ENCODE measurements at places on chromosomes 7 and 10.
A peak's percentile ranks its signal among the peaks of the same experiment; 100 is the strongest.

- DNase-seq = no peak
Observed at GRCh38 chr10:113047963-113048781, 98.1 kb downstream of the TCF7L2 start.

DNA sequence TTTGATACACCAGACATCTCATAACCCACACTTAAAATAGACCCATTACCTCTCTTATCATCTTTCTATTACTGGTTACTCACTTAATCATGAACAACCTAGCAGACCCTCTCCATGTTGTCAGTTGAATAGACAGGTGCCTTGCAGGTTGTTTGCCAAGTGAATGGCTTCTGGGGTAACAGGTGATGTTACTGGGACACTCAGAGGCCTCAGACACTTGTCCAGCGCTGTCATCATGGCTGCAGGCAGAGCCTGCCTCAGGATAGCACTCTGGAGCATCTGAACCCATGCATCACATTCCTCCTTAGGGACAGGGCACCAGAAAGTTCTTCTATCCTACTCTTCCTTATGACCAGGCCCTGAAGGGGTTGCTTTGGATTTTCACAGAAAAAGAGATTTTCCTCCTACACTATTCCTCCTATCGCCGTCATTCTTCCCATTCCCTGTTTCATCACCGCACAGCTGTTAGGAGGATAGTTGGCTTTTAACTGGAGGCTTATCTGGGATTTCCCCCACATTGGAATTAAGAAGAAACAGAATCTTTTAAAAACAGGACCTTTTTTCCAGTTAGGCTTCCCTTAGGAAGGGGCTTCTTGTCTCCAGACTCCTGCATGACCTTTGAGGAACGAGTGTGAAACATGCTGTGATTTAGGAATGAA lies 182.1 kb downstream of the VTI1A start:
- no peak for DNase-seq

- DNase-seq = no peak
Observed at GRCh38 chr10:97116462-97117162, 69.1 kb downstream of the SLIT1 start.

DNA sequence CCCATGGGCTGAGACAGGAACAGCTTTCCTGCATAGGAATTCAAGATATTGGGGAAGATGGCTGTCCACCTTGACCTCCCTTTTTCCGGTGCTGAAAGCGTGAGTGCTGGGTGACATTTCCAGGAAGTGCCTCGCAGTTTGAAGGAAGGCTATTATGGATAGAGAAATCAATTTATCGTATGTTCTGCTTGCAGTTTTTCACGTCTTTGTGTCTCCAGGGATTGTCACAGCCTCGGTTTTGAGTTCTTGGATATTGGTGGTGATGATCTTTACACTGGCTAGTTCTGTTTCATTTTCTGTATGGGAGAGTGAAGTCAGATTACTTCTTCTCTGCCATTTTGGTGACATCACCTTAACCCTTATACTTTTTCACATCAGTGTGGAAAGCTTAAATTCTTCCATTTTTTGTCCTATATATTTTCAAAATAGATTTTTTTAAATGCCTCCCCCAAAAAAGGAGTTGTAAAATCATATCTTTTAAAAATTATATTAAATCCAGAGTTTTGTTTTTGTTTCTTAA lies 102.5 kb upstream of the APBB1IP start:
- DNase-seq = no peak

DNA sequence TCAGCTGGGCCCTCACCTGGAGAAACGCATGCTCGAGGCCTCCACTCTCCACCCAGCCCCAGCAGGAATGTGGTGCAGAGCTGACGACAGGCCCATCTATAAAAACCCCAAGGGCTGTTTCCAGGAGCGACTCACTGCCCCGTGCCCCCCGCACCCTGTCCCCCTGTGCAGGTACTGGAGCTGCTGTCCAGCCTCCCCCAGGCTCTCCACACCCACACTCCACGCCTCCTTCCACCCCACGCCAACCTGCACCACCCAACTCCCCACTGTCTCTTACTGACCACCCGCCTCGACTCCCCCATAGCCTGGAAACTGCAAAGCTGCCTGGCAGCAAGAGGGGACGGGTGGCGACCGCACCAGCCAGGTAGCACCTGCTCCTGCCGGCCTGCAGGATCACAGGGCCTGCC lies 43.3 kb downstream of the DIP2C start:
- no peak for DNase-seq

- DNase-seq = no peak
Observed at GRCh38 chr10:93334901-93335327, 147.2 kb downstream of the MYOF start.

DNA sequence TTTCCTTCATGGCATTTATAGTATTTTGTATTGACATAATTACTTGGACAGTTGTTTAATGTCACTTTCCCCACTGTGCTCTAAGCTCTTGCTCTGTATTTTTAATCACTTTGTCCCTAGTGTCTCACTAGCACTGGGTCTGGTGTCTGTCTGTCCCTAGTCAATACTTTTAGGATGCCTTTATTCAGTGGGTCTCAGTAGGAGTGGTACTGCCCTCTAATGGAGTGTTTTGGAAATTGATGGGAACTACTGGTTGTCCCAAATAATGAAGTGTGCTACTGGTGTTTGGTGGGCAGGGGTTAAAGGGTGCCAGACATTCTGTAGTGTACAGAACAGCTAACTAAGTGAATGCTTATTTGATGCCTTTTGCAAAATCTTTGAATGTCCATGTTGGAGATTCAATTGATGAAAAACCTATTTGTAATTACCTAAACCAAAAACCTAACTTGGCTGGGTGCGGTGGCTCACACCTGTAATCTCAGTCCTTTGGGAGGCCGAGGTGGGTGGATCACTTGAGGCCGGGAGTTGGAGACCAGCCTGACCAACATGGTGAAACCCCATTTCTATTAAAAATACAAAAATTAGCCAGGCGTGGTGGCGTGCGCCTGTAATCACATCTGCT lies 33.3 kb downstream of the CDK14 start:
- DNase-seq = peak; percentile 34

DNA sequence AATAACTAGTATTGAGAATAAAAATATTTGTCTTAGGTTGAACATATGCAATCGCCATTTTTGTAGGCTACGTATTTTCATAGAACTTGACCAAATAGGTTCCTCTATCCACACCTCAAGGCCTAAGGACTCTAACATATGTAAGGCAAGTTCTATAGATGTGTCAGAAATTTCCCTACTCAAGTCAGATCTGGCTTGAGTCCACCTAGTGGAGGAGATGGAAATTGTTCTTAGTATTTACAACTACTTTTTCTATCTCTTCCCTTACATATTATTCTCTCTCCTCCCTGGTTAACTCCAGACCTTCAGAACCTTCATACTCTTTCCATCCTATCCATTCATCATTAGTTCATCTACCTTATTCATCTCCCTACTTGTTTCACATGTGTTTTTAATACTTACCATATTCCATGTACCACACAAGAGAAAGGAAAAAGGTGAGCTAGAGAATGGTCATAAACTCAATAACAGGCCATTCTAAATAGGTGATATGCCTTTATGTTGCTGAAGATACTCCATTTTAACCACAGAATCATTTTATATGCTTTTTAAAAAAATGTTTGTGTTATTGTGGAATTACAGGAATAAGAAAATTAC lies 174.5 kb upstream of the HDAC9 start:
- peak; percentile 23 for DNase-seq

DNA sequence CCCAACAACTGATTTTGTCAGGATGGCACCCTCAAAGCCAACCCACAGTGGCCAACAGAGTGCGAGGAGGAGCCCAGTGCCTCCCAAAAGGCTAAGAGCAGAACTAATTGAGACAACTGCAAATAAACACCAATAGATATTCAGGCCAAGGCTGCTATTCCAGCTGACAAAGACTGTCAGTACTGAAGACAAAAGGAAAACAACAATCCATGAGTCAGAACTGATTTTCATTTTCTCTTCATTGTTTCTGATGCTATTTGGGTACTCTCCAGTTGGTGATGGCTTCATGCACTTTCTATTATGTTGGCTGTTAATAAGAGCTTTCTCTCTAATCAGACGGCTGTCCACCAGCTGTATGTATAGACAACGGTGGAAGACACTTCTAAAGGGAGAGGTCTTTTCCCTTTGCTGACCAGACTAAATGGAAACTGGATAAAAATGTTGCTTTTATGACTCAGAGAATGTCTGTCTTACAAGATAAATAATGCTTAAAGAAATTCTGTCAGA lies 515.9 kb downstream of the PARD3 start:
- DNase-seq = no peak

- DNase-seq = peak; percentile 86
Observed at GRCh38 chr10:102503264-102504178, at the start of gene SUFU. Gene SUFU (plus strand): TSS chr10:102503972. CDS start chr10:102504153, 181 bp downstream.

DNA sequence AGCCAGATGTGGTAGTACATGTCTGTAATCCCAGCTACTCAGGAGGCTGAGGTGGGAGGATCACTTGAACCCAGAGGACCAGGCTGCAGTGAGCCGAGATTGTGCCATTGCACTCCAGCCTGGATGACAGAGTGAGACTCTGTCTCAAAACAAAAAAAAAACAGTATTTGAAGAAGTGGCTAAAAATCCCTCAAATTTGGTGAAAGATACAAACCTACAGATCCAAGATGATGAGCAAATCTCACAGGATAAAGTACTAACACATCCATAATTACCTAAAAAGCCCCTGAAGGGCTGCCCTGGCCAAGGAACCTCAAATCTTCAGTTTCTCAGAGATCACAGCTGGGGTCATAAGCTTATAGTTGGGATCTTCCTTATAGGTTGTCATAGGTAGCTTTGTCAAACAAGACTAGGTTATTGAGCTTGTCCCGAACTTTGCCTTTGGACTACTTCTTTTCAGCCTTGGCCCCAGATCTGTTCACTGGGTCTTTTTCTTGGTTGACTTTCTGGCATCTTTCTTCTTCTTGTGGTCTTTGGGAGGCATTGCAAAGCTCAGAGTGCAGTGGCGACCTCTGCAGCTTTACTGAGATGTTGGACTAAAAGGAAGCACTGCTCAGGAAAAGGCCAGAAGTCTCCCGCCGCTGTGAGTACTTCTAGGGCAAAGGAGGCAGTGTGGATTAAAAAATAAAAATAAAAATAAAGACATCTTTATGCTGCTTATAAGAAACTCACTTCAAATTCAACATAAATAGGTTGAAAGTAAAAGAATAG lies 28.6 kb upstream of the SAR1A start:
- no peak for DNase-seq

GRCh38 chr7:7536396-7537019 lies 835 bp upstream of the COL28A1 start:
- DNase-seq = no peak

GRCh38 chr10:60958892-60959601 lies 15.1 kb upstream of the RHOBTB1 start:
- no peak for DNase-seq

DNA sequence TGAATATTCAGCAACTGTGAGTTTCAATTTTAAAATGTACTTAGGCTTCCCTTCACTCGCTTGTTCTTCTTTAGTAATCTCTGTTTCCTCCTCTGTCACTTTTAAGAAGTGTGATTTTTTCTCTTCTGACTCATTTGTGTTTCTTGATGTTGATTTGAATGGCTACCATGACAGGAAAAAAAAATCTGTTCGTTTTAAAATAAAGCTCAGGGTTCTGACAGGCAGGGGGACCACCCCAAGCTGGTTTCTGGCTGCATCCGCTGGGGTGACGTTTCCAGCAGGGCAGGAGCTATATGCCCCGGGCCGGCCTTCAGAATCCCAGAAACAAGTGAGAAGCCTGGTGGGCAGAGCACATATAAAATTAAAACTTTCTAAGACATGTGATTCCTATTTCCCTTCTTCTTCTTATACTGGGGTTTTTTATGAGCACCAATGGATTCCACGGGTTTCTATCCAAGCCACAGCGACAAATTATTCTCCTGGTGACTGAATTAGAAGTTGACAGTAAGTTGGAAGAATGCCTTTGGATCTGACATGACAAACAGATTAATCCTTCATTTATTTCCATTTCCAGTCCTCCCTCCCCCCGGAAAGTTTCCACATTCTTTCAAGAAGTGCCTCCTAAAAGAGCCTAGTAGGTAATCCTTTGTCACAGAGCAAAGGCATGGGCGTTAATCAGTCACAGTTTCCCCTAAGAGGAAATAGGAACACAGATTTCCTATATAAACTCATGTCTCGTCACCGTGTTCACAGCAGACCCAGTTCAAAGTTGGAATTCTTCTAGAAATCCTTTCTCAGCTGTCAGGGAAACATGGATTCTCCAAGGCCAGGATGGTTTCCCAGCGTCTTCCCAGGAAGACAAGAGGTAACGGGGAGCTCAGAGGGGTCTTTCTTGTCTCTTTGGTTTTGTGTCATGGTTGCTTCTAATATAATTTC lies 79.9 kb downstream of the PTPRE start:
- DNase-seq = no peak

All from HuH-7 (cell line).